Stimulated activated CD8-positive, alpha-beta memory T cell treated with anti-CD3 and anti-CD28 coated beads, Interleukin-4, amount 100 ng/mL, for 1 hour (primary cell): ENCODE measurements at places on chromosomes 13 and 19.

DNA sequence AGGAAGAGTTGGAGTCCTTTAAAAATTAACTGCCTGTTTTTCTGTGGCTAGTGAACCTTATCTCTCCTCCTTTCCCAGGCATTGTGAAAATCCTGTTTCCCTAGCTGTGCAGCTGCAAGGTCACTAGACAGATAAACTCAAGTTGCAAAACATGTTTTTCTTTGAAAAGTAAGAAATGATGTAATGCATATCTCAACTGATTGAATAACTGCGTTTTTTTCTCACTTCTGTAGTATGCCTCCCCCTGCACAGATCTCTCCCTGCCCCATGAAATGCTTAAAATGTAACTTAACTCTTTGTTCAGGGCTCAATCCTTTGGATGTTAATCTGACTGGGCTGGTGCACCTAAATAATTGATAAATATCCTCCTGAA, 27.7 kb upstream of the CYSLTR2 start:
- DNase-seq = no peak

GRCh38 chr19:34041925-34042521, 130.3 kb upstream of the LSM14A start:
- peak; percentile 43 for DNase-seq

GRCh38 chr13:49303533-49304252, 56.0 kb downstream of the CDADC1 start:
- DNase-seq = no peak

DNA sequence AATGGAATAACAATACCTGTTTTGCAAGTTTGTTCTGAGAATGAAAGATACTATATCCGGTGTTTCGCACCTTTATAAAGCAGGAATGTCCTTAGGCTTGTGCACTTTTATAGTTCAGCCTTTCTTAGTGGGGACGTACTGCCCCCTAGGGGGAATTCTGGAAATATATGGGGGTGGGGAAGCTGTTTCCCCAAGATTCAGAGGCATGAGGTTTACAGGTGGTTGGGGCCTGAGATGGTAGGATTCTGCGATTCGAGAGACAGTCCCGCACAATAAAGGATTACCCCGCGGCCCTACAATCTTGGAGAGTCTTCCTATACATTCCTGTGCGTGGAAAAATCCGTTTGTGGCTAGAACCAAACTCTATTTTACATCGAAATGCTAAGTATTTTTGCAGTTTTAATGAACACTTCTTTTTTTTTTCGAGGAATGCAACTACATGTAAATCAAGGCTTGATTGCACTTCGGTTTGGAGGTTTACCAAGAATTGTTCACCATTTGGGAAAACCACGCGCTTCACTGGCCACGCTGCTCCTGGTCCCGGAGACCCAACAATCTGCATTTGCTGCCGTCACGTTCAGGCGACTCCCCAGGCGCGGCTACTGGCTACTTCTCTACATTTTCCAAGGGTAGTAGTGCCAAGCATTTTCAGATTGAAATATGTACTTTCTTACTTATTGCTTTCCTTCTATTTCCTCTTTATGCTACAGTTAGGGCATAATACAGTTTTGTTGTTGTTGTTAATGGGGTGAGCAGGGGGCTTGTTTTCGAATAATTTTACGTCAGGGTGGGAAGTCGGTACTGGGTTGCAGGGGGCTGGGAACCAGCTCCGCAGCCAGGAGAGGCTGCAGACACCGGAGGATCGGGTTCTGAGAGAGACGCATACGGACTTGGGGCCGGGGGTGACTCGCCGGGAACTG, 830 bp downstream of the NEK5 start:
- DNase-seq = no peak

- DNase-seq = no peak
Measured at GRCh38 chr19:6717036-6717435, 3.4 kb downstream of the C3 start.

DNA sequence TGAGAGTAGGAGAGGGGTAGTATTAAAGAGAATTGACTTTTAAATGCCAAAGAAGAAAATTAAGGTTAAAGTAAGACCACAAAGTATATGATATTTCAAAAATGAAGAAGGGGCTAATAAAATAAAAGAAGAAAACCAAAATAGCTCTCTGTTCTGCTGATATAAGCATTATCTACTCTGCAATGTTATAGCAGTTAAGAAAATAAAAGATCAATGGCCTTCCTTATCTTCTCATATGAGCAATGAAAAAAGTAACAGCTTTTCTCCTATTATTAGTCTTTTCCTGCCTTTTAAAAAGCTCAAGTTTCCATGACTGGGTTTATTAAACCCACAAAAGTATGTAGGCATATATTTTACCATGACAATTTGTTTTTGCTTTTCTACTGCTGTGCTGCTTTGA, 126.4 kb downstream of the TBC1D4 start:
- no peak for DNase-seq

DNA sequence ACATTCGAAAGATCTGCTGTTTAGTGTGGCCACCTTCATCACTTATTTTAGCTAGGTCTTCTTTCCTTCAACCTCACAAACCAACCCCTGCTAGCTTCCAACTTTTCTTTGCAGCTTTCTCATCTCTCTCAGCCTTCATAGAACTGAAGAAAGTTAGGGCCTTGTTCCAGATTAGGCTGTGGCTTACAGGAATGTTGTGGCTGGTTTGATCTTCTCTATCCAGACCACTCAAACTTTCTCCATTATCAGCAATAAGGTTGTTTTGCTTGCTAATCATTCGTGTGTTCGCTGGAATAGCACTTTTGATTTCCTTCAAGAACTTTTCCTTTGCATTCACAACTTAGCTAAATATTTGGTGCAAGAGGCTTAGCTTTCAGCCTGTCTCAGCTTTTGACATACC, 44.7 kb downstream of the CARS2 start:
- no peak for DNase-seq

DNA sequence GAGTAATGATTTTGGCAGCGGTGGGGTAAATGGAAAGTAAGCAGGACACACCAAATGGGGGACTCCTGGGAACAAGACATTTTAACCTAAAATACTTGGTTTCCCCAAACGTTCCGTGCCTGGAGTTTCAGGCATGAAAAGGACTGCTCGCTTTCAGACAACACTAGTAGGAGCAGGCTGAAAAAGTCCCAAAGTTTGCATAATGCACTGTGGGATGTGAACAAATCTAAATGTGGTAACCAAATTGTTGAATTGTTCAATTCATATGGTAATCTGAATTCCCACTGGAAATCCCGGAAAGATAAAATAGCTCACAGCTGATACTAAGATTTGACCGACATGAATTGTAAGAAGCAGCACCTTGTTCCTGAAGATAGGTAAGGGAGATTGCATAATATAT, 467.2 kb upstream of the ARGLU1 start:
- no peak for DNase-seq

DNA sequence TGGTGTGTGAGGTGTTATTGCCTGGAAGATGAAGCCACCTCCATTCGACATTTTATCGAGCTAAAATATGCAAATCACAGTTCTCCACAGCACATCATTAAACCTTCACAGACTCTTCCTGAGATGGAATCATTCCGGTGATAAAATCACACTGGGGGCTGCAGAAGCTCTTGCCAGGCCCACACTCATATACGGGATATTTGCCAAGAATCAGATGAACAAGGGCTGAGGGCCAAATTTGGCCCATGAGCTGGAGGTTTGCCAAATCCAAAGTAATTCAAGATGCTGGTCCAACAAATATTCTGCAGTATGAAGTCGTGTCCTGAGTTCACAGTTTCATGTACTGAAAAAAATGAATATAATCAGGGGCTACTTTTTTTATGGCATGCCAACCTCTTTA, 16.7 kb upstream of the RXFP2 start:
- DNase-seq = no peak

DNA sequence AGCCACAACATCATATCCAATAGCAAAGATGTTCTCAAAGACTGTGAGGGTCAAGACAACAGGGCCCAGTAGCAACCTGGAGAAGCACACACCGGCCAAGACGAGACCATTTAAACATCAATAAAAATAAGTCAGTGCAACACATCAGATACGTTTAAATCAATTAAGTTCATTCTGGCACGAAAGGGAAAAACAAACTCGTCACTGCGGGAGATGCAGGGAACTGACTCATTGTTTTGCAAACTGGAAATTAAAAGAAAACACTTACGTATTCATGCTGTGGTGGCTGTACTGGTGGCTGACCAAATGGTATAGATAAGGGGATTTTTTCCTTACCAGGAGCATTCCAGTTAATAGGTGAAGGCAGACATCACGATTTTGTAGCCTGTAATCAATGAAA, 26.3 kb upstream of the SLC15A1 start:
- no peak for DNase-seq

- no peak for DNase-seq
Measured at GRCh38 chr13:29532116-29532515, 63.4 kb downstream of the SLC7A1 start.

- DNase-seq = no peak
Measured at GRCh38 chr19:28990522-28990921, 222.4 kb downstream of the UQCRFS1 start.

GRCh38 chr19:5154129-5154798, 185.4 kb downstream of the KDM4B start:
- no peak for DNase-seq

DNA sequence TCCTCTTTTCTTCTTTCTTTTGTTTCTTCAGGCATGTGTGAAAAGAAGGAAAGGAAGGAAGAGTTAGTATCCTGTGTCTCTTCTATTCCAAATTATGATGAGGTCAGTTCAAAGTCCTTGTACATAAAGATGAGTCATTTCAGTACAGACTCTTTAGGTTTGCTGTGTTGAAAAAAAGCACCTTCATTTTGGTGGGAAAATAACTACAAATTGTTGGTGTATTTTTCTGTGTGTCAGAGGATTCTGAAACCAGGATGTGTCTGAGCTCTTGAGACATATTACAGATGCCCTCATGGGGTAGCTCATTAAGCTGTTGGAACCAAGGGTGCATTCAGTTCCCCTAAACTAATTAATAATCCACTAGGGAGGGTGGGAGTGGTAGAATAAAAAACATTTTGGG, 5.8 kb upstream of the HSPH1 start:
- DNase-seq = no peak

GRCh38 chr13:31725841-31726240, 13.5 kb upstream of the RXFP2 start:
- no peak for DNase-seq

DNA sequence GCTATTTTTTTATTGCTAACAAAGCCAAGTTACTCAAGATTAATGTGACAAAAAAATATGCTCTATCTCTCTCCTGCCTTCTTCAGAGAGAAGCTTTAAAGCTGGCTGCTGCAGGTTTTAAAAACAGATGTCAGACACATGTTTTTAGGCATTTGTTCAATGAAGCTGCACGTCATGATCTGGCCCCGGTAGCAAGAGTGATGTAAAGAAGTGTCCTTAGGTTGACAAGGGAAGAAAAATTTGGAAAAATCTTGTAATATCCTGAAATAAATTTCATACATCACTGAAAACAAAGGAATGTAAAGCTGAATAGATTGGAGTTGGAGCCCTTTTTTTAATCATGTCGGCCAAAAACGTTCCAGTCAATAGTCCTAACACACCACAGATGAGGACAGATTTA, 531.4 kb upstream of the NBEA start:
- no peak for DNase-seq

GRCh38 chr19:17883627-17884410, 12.1 kb downstream of the SLC5A5 start:
- no peak for DNase-seq

DNA sequence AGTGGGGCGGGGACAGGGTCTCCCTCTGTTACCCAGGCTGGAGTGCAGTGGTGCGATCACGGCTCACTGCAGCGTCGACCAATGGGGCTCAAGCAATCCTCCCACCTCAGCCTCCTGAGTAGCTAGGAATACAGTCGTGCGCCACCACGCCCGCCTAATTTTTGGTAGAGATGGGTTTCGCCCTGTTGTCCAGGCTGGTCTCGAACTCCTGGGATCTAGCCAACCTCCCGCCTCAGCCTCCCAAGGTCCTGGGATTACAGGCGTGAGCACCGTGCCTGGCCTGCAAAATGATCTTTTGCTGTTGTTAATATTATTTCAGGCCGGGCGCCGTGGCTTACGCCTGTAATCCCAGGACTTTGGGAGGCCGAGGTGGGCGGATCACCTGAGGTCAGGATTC, 621 bp upstream of the TGDS start:
- no peak for DNase-seq

- DNase-seq = no peak
Measured at GRCh38 chr19:4077800-4078684, 11.3 kb upstream of the ZBTB7A start.

DNA sequence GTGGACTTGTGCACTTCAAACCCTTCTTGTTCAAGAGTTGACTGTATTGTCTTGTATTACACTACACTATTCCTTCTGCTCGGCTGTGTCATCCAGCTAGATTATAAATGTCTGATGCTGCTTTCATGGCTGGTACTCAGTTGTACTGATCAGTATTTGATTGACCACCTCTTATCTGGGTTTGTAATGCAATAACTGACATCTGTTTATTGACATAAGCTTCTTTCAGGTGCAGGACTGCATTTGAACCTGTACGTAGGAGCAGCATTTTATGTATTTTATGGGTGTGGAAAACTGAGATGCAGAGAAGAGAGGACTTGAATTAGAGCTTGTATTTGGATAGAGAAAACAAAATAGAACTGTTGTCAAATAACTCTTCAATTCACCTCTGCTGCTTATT, 309.2 kb downstream of the FGF9 start:
- DNase-seq = no peak
